Spleen (tissue), 13 donors: ENCODE measurements at places on chromosomes 5 and 9. TPM values are rescaled to one million over a fixed set of nuclear protein-coding genes. Genes with fewer than 3 reads are reported as not detected.

DNA sequence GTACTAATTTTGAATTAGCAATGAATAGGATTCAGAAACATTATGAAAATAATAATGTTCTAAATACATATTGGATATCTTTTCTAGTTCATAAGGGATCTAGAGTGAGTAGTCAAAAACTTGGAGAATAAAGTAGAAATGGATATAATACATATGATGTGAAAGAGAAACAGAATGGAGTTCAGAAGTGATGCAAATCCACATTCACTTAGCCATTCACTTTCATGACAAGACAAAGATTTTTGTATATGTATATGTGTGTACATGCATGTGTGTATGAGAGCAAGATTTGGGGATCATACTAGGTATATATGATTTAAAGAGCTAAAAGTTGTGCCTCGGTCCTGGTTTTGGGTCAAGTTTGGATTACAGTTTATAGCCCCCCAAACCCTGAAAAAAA lies 34.1 kb downstream of the TMEM252 start:
- no peak overlapping the region for H3K27ac ChIP-seq
- no peaks in the 10 kb centered on the region for H3K36me3 ChIP-seq
- H3K27me3 ChIP-seq, result no peaks in the 10 kb centered on the region
- no peak for DNase-seq
- H3K4me1 ChIP-seq, result peaks cover 11% of the 10 kb centered on the region

DNA sequence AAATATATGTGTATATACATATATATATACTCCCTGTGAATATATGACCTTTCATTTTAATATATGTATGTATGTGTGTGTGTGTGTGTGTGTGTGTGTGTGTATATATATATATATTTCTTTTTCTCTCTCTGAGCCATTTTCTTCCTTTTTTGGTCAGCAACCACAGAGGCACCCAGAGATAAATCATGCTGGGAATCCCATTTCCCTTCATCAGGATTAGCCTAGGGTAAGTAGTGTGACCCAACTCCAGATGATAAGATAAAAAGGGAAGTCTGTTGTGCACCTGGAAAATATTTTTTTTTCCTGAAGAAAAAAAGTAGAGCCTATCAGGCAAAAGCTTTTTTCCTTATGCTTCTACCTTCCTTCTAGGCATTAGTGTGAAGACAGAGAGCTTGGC lies 25.4 kb upstream of the SUB1 start:
- no peak overlapping the region for H3K4me3 ChIP-seq
- H3K27ac ChIP-seq, result no peak overlapping the region
- no peaks in the 10 kb centered on the region for H3K27me3 ChIP-seq
- H3K4me1 ChIP-seq, result no peaks in the 10 kb centered on the region
- H3K36me3 ChIP-seq, result no peaks in the 10 kb centered on the region

DNA sequence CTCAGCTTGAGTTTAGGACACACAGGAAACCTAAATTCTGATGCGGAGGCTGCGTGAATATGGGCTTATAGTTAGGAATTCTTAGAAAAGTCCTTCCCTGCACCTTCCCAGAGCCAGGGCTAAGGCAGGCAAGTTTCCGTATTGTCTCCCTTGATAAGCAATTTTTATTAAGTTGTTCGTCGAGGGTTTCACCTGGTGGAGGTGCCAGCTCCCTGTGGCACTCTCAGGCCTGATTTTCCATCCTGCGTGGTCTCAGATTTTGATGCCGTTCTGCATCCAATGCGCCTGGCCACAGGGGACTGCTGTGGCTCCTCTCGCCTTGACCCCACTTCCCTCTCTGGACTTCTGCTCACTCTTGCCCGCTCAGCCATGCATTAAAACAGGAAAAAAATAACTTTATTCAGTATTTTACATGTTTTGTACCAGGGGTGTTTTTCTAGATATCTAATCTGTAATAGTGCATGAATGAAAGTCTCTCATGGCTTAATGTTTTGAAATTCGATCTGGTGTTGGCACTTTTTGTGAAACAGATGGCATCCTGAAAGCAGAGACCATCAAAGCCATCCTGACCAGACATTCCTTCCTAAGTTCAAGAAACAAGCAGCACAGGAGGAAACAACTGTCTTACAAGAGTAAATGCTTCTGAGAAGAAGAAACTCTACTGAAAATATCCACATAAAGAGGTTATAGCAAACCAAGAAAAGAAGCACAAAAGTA lies 50.7 kb downstream of the TRIP13 start:
- DNase-seq, result no peak
- H3K4me3 ChIP-seq, result no peak overlapping the region
- no peak overlapping the region for H3K27ac ChIP-seq
- H3K27me3 ChIP-seq, result peaks cover 6% of the 10 kb centered on the region
- no peaks in the 10 kb centered on the region for H3K36me3 ChIP-seq

- H3K27me3 ChIP-seq, result no peaks in the 10 kb centered on the region
- no peak for DNase-seq
- no peaks in the 10 kb centered on the region for H3K36me3 ChIP-seq
- no peak overlapping the region for H3K27ac ChIP-seq
Observed at GRCh38 chr5:15474143-15474719, 25.7 kb upstream of the FBXL7 start.

DNA sequence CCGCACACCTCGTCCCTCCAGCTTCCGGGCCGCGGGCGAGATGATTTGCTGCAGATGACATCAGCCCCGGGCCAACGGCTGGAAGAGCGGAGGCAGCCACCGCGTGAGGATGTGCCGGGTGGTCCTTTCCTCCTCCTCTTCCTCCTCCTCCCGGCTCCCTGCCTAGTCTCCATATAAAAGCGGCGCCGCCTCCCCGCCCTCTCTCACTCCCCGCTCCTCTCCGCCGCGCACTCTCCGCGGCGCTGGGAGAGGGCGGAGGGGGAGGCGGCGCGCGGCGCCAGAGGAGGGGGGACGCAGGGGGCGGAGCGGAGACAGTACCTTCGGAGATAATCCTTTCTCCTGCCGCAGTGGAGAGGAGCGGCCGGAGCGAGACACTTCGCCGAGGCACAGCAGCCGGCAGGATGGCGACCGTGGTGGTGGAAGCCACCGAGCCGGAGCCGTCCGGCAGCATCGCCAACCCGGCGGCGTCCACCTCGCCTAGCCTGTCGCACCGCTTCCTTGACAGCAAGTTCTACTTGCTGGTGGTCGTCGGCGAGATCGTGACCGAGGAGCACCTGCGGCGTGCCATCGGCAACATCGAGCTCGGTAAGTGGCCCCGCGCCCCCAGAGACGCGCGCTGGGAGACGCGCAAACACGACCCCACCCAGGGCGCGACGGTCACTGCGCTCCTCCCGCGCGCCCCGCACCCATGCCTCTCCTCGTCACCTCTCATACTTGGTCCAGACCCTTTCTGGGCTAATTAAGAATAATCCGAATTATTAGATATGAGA lies at the start of gene MAP1B:
TSS of gene MAP1B (plus strand) at position 345 of the 770 bp plus-strand sequence. CDS start at position 402, 57 bp downstream.
- H3K4me1 ChIP-seq, result peaks cover 23% of the 10 kb centered on the region
- peak within 1 kb of the TSS; percentile 66 for H3K4me3 ChIP-seq
- H3K27me3 ChIP-seq, result peaks cover 87% of the 10 kb centered on the region

- H3K27me3 ChIP-seq, result no peaks in the 10 kb centered on the region
- no peaks in the 10 kb centered on the region for H3K4me1 ChIP-seq
- no peak overlapping the region for H3K4me3 ChIP-seq
- no peak for DNase-seq
- no peaks in the 10 kb centered on the region for H3K36me3 ChIP-seq
Observed at GRCh38 chr5:91027405-91028139, 355.5 kb downstream of the ARRDC3 start.

- no peak overlapping the region for H3K4me3 ChIP-seq
- no peaks in the 10 kb centered on the region for H3K36me3 ChIP-seq
- no peaks in the 10 kb centered on the region for H3K27me3 ChIP-seq
- H3K4me1 ChIP-seq, result no peaks in the 10 kb centered on the region
- DNase-seq, result no peak
Observed at GRCh38 chr9:85430659-85431338, 311.0 kb downstream of the AGTPBP1 start.

- DNase-seq, result no peak
- no peaks in the 10 kb centered on the region for H3K27me3 ChIP-seq
- H3K4me1 ChIP-seq, result no peaks in the 10 kb centered on the region
- no peak overlapping the region for H3K4me3 ChIP-seq
Observed at GRCh38 chr5:96022971-96023370, 61.3 kb upstream of the ELL2 start.

DNA sequence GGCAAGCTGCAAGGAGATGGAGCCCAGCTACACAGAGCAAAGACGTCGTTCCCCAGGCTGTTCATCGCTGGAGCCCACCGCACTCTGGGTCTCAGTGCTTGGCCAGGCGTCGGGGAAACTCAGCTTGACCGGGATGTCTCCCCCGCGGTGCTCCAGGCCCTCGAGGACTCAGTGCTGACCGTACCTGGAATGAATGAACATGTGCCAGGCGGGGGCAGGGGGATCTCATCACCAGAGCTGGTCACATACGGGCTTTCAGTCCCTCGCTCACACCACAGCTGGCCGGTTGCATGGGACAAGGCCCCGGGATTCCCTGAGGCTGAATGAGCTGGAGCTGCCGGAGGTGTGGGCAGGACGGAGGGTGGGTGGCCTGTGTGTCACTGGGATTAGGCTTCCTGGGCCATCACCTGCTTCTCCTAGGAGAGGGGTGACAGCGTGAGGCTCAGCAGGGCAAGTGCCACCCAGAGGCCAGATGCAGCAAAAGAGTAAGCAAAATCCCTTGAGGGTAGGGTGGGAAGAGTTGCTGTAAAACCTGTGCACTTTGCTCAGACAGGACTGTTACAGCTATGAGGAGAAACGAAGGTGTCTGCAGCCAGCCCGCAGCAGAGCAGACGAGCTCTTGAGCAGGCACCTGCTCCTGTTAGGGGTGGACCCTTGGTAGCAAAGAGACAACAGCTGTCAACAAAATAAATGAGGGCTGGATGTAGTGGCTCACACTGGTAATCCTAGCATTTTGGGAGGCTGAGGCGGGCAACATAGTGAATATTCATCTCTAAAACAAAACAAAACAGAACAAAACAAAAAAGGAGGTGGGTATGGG lies 70.7 kb upstream of the RAPGEF1 start:
- H3K27me3 ChIP-seq, result no peaks in the 10 kb centered on the region
- H3K36me3 ChIP-seq, result no peaks in the 10 kb centered on the region
- no peak overlapping the region for H3K4me3 ChIP-seq
- DNase-seq, result no peak

GRCh38 chr5:140360681-140361479 lies 886 bp downstream of the SLC4A9 start:
- no peaks in the 10 kb centered on the region for H3K36me3 ChIP-seq
- no peaks in the 10 kb centered on the region for H3K27me3 ChIP-seq
- H3K27ac ChIP-seq, result no peak overlapping the region
- DNase-seq, result no peak
- peaks cover 25% of the 10 kb centered on the region for H3K4me1 ChIP-seq

GRCh38 chr5:152883066-152883775 lies 478.1 kb upstream of the NMUR2 start:
- no peak overlapping the region for H3K27ac ChIP-seq
- no peak for DNase-seq
- no peaks in the 10 kb centered on the region for H3K36me3 ChIP-seq
- no peak overlapping the region for H3K4me3 ChIP-seq
- H3K4me1 ChIP-seq, result no peaks in the 10 kb centered on the region

DNA sequence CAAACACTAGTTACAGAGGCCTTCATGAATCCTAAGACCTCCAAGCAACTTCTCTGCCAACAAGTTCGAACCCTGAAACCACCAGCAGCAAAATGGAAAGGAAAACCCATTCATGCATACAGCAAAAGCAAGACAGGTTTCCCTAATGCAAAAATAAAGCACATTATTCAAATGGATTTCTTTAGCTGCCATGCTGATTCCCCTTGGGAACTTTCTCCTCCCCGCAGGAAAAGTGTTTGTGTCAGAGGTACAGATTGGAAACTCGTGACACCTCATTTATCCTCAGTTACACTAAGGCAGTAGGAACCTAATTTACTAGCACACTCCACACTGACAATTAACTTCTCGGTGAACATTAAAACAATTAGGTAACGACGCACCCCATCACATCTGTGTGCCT lies 63.4 kb downstream of the TLE1 start:
- no peak overlapping the region for H3K4me3 ChIP-seq
- peaks cover 8% of the 10 kb centered on the region for H3K4me1 ChIP-seq
- no peak for DNase-seq

GRCh38 chr5:50406877-50407276 lies 34.2 kb downstream of the EMB start:
- H3K4me3 ChIP-seq, result no peak overlapping the region
- no peak for DNase-seq
- no peaks in the 10 kb centered on the region for H3K36me3 ChIP-seq
- H3K27me3 ChIP-seq, result no peaks in the 10 kb centered on the region

GRCh38 chr9:109794361-109795012 lies 14.5 kb downstream of the PALM2AKAP2 start:
- H3K27me3 ChIP-seq, result no peaks in the 10 kb centered on the region
- H3K4me1 ChIP-seq, result no peaks in the 10 kb centered on the region
- no peak overlapping the region for H3K4me3 ChIP-seq

- H3K4me3 ChIP-seq, result no peak overlapping the region
- no peaks in the 10 kb centered on the region for H3K36me3 ChIP-seq
- H3K27ac ChIP-seq, result no peak overlapping the region
- DNase-seq, result no peak
Observed at GRCh38 chr5:56460195-56460546, 227.0 kb upstream of the ANKRD55 start.

DNA sequence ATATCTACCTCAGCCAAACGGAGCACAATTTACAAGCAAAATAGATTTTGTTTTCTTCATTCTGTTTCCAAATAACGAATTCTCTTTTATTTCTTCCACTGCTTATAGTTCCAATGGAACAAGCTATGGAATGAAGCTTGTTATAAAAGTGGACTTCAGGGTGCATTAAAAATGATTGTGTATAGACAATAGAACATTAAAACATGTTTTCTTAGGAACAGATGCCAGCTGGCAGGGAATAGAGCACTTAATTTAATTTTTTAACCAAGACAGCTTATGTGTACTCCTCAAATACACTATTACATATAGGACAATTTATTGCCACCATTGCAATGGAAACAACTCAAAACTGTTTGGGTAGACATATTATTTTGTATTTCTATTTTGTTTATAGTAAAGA lies 860.1 kb upstream of the TYRP1 start:
- H3K4me1 ChIP-seq, result no peaks in the 10 kb centered on the region
- DNase-seq, result no peak
- H3K27ac ChIP-seq, result no peak overlapping the region
- no peak overlapping the region for H3K4me3 ChIP-seq

The NR5A1 gene
- 300 TPM for total RNA-seq

The AMBP gene
- total RNA-seq, result not detected

The CD14 gene
- total RNA-seq, result 101 TPM

The GCNT4 gene
- total RNA-seq, result 2.1 TPM

The NPR3 gene
- total RNA-seq, result 20.3 TPM

The IL33 gene
- total RNA-seq, result 16.4 TPM

The PCDHGA6 gene
- 3.9 TPM for total RNA-seq

The PLAC8L1 gene
- not detected for total RNA-seq

The FOXE1 gene
- total RNA-seq, result not detected

The CARTPT gene
- not detected for total RNA-seq
